ENCODE measurements at places on chromosomes 7 and 10.

DNA sequence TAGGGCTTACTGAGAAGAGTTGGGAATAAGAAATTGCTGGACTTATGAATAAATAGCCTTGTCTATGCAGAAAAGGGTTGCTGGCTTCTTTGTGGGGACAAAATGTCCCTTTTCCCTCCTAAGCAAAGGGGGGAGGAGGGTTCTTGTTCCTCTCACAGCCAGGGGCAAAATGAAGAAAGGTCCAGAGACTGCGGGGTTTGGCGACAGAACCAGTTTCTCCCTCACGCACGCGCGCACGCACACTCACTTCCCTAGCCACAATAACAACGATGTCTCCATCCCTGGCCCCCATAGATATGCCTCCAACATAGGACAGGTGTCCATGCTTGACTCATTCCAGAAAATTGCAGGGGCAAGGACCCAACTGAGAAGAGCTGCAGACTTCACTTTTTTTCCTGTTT lies 3.3 kb downstream of the ZMIZ1 start:
- DNase-seq, result no peak

- no peak for DNase-seq
Observed at GRCh38 chr10:1278306-1278705, 222.1 kb downstream of the WDR37 start.

- DNase-seq, result no peak
Observed at GRCh38 chr10:108454793-108455192, 1290.3 kb upstream of the SORCS1 start.

- no peak for DNase-seq
Observed at GRCh38 chr10:132616170-132616995, 78.8 kb downstream of the INPP5A start.

- peak; percentile 17 for DNase-seq
Observed at GRCh38 chr10:74677951-74678350, 148.4 kb upstream of the KAT6B start.

GRCh38 chr10:76993213-76993612 lies 644.4 kb downstream of the KCNMA1 start:
- DNase-seq, result no peak

DNA sequence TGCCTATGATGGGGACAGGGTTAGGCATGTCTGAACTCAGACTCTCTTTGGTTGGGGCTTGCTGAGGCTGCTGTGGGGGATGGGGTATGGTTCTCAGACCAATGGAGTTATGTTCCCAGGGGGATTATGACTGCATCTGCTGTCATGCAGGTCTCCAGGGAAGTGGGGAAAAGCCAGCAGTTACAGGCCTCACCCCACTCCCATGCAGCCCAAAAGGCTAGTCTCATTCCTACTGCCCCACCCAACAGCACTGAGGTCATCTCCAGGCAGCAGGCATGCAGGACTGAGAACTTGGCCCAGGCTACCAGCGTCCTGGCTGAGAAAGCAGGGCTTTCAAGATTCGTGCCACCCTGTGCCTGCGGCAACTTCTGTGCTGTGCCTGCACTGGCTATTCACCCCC lies 373.3 kb downstream of the HTR7 start:
- DNase-seq, result no peak

- no peak for DNase-seq
Observed at GRCh38 chr10:89428877-89429276, 14.5 kb downstream of the IFIT5 start.

DNA sequence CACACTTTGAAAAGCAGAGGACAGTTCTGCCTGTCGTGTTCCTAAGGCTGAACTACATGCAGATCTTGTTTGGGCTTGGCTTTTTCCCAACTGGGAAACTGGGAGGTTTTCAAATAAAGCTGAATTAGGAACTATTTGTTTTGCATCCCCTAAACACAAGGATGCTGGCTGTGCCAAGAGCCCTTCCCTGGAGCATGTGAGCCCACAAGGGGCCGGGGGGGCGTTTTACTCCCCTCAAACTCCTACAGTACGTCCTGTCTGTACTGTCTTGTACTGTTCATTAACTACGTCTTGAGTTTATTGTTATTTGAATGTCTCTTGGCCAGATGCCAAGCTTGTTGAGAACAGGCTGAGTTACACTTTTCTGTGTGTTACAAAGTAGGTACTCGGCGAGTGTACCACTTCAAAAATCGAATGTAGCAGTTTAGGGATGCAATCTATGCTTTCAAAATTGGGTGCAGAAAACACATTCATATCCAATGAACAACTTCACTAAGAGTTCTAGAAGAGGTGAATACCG lies 94.9 kb downstream of the GFRA1 start:
- no peak for DNase-seq

- no peak for DNase-seq
Observed at GRCh38 chr7:156604311-156604710, 36.3 kb upstream of the RNF32 start.

DNA sequence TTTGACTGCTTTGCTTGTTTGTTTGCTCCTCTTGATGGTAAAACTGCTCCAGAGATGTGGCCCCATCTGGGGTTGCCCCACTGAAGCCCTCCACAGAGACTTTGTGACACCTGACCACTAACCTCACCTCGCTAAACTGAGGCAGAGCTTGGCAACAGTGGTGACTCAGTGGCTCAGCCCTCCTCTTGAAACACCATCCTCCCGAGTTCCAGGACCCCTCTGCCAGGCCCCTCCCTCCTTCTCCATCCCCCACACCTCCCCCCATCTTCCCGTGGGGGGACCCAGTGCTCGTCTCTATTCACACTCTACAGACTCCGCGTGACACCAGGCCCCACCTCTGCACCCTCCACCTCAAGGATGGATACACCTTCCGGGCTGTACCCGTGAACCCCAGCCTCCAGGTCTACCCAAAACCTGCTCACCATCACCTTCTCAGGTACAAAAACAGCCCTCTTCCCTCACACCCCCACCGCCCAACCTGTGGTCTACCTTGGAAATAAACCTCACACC lies 19.0 kb upstream of the RET start:
- DNase-seq, result no peak

DNA sequence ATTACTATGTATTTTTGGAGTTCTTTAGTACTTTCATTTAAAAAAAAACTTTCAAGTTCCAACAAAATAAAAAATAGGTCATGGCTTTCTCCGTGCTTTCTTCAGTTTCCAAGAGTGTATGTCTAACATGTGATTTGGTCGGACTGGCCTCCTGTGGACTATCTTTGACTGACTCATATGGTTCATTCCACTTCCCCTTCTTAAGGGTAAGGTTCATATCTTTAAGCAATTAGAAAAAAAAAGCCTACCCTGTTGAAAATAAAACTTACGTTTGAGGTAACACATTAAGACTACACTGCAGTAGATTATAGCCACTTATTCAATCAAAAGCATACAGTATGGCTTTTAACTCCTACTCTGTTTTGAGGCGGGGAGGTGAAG lies 112.8 kb upstream of the AHR start:
- peak; percentile 15 for DNase-seq

GRCh38 chr7:1330801-1331425 lies 98.2 kb downstream of the UNCX start:
- no peak for DNase-seq

DNA sequence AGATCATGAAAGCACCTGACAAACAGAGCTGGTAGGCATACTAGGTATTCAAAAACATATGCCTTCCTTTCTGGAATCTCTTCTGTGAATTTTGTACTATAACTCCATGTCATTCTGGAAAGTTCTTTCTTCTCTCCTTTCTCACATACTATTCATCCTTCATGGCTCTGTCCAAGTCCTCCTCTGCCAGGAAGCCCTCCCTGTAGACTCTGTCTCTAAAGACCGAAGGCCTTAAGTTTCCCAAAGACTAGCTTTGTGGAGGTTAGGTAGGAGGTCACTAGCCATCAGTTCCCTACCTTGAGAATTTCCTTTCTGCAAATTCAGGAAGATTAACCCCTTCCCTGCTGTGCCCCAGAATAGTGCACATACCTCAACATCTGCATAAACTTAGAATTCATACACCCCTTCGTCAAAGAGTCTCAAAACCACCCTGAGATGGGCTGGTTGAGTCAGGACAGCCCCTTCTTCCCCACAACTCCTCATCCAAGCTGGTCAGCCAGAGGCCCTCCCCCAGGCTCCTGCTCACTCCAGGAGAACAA lies 20.6 kb downstream of the SORBS1 start:
- DNase-seq, result no peak

DNA sequence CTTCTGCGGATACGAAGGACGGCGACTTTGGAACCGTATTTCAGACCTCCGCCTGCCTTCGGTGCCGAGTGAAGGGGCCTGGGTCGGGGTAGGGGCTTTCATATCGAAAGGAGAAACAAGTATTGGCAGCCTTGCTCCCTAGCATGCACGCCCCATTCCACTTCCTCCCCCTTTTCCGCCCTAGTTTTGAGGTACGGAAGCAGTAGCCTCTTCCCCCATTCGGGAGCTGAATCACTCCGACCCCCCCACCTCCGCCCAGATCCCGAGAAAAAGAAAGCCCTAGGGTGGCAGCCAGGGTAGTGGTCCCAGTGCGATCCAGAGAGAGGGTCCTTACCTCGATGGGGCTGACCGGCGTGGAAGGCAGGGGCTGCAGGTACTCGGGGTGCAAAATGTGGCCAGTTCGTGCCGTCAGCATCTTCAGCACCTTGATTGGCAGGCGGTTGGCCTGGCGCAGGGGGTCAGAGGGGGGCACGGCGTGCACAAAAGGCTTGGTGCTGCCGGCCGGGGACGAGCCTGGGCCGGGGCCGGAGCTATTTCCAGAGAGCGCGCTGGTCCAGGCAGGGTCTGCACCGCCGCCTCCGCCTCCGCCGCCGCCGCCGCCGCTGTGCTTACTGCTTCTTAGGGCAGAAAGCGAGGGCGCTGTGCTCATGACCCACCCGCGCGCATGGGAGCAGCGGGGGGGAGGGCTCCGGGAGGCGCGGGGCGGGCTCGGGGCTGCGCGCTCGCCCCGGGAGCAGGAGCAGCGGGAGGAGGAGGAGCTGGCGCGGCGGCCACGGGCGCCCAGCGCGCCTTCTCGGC lies 594 bp downstream of the ZNF503 start:
- DNase-seq, result no peak

DNA sequence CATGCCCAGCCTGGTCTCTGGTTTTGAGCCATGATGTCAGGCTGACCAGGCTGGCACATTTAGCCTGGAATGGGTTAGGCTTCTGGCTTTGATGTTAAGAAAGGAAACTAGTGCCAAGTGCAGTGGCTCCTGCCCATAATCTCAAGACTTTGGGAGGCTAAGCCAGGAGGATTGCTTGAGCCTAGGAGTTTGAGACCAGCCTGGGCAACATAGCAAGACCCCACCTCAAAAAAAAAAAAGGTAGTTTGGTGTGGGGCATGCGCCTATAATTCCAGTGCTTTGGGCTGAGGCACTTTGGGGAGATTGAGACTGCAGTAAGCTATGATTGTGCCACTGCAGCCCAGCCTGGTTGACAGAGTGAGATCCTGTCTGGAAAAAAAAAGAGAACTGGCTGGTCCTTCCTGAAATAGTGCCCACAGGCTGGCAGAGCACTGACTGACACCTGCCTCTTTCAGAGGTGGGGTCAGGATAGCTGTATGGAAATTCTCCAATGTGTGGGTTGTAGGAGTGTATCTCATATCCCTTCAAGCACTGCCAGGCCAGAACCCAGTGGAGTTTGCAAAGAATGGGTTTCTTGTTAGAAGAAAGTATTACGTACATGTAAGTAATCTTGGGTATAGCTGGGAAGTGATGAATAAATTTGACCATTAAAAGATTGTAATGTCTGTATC lies 61.3 kb downstream of the KAT6B start:
- no peak for DNase-seq

- DNase-seq, result no peak
Observed at GRCh38 chr10:132861884-132862461, 76.0 kb upstream of the NKX6-2 start.

DNA sequence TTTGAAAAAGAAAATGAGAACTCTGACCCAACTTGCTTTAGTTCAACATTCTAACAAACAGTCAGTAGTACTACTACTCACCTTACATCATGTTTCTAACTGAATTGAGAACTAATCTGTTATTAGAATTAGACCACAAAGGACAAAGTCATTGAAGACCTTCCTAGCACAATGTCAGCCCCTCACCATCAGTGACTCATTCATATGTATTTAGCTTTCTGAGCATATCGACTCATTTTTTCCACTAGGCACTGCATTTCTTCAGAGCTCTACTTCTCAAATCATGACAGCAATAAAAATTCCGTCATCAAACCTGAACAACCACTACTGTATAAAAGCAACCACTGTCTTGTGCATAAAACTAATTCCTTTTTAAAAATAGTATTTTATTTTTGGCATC lies 4.4 kb upstream of the LRRN3 start:
- DNase-seq, result no peak

GRCh38 chr10:47326927-47327330 lies 4.7 kb downstream of the GDF2 start:
- DNase-seq, result no peak

DNA sequence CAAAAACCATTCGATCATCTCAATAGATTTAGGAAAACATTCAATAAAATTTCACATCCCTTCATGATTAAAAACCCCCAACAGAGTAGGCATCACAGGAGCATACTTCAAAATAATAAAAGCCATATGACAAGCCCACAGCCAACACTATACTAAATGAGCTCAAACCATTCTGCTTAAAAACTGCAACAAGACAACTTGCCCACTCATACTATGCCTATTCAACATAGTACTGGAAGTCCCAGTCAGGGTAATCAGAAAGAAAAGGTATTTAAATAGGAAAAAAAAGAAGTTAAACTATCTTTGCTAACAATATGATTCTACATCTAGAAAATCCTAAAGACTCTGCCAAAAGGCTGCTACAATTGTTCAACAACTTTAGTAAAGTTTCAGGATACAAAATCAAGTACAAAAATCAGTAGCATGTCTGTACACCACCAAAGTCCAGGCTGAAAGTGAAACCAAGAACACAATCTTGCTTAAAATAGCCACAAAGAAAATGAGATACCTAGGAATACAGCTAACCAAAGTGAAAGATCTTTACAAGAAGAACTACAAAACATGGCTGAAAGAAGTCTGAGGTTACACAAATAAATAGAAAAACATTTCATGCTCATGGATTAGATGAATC lies 882.6 kb downstream of the GRM8 start:
- DNase-seq, result no peak

DNA sequence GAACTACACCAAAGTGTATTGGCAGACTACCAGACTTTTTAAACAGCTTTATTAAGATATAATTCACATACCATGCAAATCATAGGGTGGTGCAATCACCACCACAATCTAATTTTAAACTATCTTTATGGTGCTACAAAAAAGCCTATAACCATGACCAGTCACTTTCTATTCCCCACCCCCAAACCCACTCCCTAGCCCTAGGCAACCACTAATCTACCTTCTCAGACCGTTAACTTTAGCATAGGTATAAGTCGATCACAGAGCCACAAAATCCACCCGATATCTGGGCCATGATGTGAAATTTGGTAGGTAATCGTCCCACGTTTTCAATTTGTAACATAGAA lies 536 bp upstream of the POM121 start:
- DNase-seq, result no peak

DNA sequence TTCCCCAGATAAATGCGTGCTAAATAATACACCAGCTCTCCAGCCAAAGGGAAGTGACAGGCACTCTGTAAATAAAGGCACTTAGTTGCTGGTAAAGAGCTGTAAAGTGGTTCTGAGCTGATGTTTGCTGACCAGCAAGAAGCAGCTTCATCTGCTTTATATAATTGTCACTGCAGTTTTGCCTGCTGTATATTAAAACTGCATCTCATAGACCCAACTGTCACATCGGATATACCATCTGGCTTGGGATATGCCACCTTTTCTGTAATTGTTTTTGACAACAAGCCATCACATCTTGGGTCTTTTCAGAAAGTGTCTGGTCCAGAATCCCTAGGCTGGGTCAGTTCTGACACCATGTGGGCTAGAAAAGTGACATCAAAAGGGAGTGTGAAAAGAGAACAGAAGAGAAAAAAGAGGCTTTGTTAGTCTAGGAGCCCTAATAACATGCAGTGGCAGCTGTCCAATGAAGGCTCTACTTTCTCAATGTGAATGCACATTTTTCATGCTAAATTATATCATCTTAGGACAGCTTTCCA lies 697.6 kb downstream of the KCNMA1 start:
- no peak for DNase-seq
